ENCODE measurements at places on chromosomes 1 and 21.

GRCh38 chr1:27394925-27395324 lies 2.5 kb downstream of the GPR3 start:
- H3K36me3 ChIP-seq, result no peaks in the 10 kb centered on the region
- no peak for DNase-seq
- H3K4me1 ChIP-seq, result peaks cover 8% of the 10 kb centered on the region
- H3K27ac ChIP-seq, result no peak overlapping the region
- peak overlapping the region; percentile 11 for H3K4me3 ChIP-seq
- peaks cover 7% of the 10 kb centered on the region for H3K27me3 ChIP-seq

- DNase-seq, result no peak
- H3K36me3 ChIP-seq, result no peaks in the 10 kb centered on the region
- peaks cover 23% of the 10 kb centered on the region for H3K27me3 ChIP-seq
- H3K4me3 ChIP-seq, result no peak within 1 kb of the TSS
- H3K4me1 ChIP-seq, result peaks cover 17% of the 10 kb centered on the region
- no peak within 1 kb of the TSS for H3K27ac ChIP-seq
Observed at GRCh38 chr1:175067362-175068106, at the start of gene TNN. Gene TNN (plus strand): TSS chr1:175067833. CDS start chr1:175077419, 9,586 bp downstream.

- no peak overlapping the region for H3K4me3 ChIP-seq
- H3K27ac ChIP-seq, result no peak overlapping the region
- H3K27me3 ChIP-seq, result peaks cover 3% of the 10 kb centered on the region
- no peaks in the 10 kb centered on the region for H3K36me3 ChIP-seq
Observed at GRCh38 chr21:39046236-39046916, 136.9 kb downstream of the PSMG1 start.

- DNase-seq, result no peak
- peaks cover 13% of the 10 kb centered on the region for H3K4me1 ChIP-seq
- H3K4me3 ChIP-seq, result no peak overlapping the region
- no peaks in the 10 kb centered on the region for H3K36me3 ChIP-seq
Observed at GRCh38 chr21:42091899-42092508, 20.9 kb downstream of the UMODL1 start.

DNA sequence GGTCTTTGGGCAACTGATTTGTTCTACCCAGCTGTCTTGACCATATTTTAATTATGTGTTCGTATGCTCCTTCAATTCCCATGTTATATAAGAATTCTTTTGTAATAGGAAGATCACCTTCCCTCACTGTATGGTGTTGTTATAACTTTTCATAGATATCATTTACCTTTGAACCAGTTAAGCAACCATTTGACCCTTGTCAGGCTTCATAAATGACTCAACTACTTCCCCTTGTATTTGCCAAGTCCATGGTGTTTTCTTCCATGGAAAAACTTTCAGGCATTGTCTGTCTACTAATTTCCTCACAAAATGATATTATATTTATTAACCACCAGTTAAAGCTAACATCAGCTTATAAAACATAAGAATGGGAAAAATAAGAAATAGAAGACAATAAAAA lies 5.1 kb downstream of the BPNT1 start:
- H3K4me1 ChIP-seq, result peaks cover 9% of the 10 kb centered on the region
- H3K27me3 ChIP-seq, result no peaks in the 10 kb centered on the region
- no peak overlapping the region for H3K27ac ChIP-seq
- no peak for DNase-seq
- no peak overlapping the region for H3K4me3 ChIP-seq
- peaks cover 2% of the 10 kb centered on the region for H3K36me3 ChIP-seq

- no peak overlapping the region for H3K4me3 ChIP-seq
- H3K36me3 ChIP-seq, result peaks cover 8% of the 10 kb centered on the region
- DNase-seq, result no peak
- no peak overlapping the region for H3K27ac ChIP-seq
- peaks cover 15% of the 10 kb centered on the region for H3K27me3 ChIP-seq
- H3K4me1 ChIP-seq, result peaks cover 8% of the 10 kb centered on the region
Observed at GRCh38 chr1:111541721-111542120, 38.3 kb upstream of the ADORA3 start.

DNA sequence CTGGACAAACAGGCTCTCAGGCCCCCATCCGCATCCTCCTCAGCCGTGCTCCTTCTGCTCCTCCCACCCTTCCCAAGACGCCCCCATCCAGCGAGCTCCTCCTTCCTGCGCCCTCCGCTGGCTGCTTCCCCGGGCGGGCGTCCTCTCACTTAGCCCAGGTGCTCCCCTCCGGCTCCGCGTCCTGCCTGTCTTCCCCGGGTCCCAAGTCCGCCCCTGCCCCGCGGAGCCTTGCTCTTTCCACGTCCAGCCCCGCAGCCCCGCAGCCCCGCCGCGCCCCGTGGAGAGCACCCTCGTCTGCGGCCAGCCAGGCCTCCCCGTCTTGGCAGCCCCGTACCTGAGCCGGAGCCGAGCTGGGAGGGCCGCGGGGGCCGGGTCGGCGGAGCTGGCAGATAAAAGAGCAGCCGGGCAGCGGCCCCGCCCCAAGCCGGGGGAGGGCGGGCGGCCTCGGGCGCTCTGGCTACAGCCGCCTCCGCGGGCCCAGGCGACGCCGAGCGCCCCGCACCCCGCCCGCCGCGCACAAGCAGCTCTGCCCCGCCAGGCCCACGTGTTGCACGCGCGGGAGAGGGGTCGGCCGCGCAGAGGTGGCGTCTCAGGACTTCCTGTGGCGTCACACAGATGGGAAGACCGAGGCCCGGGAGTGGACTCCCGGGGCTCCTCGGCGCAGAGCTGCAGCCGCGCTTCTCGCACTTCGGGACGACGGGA lies at the start of gene PAQR7:
PAQR7 (minus strand) TSS at position 555 of the 702 bp plus-strand sequence. CDS start 11,869 bp downstream, outside the sequence.
- peak within 1 kb of the TSS; percentile 84 for H3K4me3 ChIP-seq
- H3K27me3 ChIP-seq, result peaks cover 12% of the 10 kb centered on the region
- DNase-seq, result peak; percentile 50

Data from activated T-helper 1 cell treated with anti-CD3 and anti-CD28 coated beads, Interleukin-12 subunit alpha, Interleukin-12 subunit beta, Interleukin-2, Interleukin-4 antibody, amounts not matched to agents 30 ng/mL and 10 ng/mL and 1 ng/mL, durations not matched to agents 14 hours and 24 hours and 36 hours (primary cell).